ENCODE measurements at places on chromosomes 3 and 15.

DNA sequence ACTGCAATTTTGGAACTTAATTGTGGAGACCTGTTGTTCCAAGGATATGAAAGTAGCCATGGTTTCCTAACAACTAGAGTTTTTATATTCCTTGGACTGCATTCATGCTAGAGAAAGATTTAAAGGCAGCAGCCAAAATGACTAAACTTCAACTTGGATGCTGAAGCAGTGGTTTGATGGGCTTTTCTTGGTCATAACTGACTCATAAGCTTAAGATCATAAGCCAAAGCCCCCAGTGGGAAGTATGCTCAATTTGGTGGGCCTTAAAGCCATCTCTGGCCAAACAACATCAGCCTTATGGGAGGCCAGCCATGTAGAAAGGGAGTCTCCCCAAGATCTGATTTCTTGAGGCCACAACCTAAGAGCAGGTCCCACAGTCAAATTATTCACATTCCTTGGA, 80.2 kb downstream of the ZNF280D start:
- DNase-seq = no peak

GRCh38 chr15:69893863-69894262, 203.9 kb downstream of the TLE3 start:
- peak; percentile 71 for DNase-seq

GRCh38 chr3:159892801-159893200, 95.8 kb upstream of the IL12A start:
- no peak for DNase-seq

GRCh38 chr3:89851974-89852621, 744.7 kb downstream of the EPHA3 start:
- no peak for DNase-seq

DNA sequence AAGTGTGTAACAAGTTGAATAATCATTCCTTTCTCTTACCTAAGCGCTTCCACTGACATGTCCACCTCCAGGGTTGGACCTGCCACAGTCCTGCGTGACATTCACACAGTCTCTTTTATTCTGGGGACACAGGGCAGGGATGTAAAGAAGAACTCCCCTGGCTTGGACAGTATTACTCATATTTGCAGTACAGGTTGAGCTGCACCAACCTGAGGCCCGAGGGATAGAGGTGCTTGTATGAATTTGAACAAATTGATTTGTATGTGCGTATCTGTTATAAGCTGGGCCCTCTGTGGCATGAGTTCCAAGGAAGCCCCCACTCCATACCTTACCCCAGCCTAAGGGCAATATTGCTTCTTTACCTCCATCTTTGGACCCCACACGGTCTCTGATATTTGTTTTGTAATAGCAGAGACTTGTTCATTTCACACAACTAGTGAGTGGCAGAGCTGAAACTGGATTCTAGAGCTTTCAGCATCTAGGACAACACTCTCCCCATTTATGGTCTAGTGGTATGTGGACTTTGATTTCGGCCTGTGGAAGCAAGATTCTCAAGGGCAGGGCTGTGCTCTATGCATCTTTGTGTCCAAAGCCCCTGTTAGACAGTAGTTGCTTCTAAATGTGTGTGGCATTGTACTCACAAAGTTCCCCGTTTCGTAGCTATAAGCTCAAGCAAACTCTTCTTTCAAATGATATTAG, 39.2 kb downstream of the FAH start:
- DNase-seq = no peak

GRCh38 chr3:119585208-119585607, 5.9 kb downstream of the ADPRH start:
- no peak for DNase-seq

DNA sequence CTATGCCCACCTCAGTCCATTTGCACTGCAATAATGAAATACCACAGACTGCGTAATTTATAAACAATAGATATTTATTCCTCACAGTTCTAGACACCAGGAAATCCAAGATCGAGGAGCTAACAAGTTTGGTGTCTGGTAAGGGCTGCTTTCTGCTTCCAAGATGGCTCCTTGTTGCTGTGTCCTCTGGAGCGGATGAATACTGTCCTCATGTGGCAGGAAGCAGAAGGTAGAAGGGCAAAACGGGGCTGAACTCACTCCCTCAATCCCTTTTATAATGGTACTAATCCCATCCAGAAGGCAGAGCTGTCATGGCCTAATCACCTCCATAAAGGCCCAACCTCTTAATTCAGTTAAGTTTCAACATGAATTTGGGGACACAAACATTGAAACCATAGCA, 75.3 kb downstream of the P2RY1 start:
- no peak for DNase-seq

- no peak for DNase-seq
Observed at GRCh38 chr3:72169561-72170472, 384.9 kb upstream of the PROK2 start.

GRCh38 chr3:56590814-56591213, 33.8 kb downstream of the CCDC66 start:
- DNase-seq = no peak

- no peak for DNase-seq
Observed at GRCh38 chr15:40161693-40162391, 973 bp downstream of the BUB1B start.

DNA sequence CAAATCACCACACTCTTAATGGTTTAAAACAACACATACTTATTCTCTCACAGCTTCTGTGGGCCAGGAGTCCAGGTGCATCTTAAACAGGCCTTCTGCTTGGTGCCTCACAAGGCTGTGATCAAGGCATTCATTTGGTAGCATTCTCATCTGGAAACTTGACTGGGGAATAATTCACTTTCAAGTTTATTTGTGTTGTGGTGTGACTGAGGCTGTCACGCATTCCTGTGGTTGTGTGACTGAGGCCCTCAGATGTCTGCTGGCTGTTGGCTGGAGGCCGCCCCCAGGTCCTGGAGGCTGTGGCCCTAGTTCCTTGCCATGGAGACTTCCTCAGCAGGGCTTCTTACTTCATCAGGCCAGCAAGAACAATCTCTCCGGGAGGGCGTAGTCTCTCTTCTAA, 16.9 kb upstream of the FAM3D start:
- no peak for DNase-seq

- no peak for DNase-seq
Observed at GRCh38 chr3:107795514-107796094, 272.8 kb downstream of the BBX start.

DNA sequence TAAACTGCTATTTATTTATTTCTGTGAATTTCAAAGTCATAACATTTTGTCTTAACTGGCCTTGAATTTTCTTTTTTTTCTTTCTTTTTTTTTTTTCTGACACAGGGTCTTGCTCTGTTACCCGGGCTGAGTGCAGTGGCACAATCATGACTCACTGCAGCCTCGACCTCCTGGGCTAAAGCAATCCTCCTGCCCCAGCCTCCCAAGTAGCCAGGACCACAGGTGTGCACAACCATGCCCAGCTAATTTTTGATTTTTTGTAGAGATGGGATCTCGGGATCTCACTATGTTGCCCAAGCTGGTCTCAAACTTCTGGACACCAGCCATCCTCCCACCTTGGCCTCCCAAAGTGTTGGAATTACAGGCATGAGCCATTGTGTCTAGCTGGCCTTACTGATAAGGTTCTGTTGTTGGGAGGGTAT, 77.4 kb upstream of the TNFSF10 start:
- no peak for DNase-seq
